ENCODE measurements at places on chromosomes 12 and 14.

DNA sequence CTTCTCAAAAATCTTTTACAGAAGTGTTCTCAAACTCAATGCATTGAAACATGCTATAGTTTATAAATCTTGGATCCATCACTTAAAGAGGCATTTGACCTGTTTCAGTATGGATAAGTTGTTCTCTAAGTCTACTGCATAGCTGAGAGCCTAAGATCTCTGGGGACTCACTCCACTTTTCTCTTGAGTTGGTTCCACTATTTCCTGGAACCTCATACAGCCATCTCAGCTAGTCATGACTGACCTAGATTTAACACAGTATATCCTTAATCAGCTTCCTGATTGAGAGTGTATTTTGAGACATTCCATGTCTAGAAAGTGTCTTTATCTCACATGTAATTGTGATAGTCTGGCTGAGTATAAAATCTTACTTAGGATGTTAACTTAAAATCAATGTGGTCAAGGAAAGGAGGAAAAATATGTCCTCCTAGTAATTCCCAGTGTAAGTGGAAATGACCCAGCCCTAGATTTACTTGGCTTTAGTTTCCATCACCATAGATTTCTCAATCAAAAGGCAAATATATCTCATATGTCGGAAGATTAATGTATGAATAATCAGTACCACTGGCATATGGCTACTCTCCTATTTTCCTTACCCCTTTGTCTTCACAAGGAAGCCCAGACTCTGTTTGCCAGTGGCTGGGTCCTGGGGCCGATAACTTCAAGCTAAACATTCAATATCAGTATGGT is 61.9 kb downstream of the KICS2 start:
- no peak for DNase-seq

GRCh38 chr12:10131111-10131690 is 1.2 kb upstream of the CLEC7A start:
- no peak for DNase-seq

DNA sequence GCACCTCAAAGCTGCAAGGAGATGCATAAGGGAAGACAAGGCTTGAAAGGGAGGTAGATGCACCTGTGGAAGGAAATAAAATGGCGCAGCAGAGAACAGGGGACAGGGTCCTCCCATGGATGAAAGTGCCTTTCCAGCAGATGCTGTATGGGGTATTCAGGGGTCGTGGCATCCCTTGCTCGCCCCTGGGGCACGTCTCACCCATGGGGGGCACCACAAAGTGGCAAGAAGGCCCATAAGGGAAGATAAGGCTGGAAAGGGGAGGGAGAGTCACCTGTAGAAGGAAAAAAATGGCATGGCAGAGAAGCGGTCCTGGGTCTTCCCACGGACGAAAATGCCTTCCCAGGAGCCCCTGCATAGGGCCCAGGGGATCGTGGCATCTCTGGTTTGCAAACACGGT is 265.1 kb downstream of the ALG10 start:
- no peak for DNase-seq

GRCh38 chr12:28574746-28575592 is 384.7 kb downstream of the CCDC91 start:
- DNase-seq = no peak

DNA sequence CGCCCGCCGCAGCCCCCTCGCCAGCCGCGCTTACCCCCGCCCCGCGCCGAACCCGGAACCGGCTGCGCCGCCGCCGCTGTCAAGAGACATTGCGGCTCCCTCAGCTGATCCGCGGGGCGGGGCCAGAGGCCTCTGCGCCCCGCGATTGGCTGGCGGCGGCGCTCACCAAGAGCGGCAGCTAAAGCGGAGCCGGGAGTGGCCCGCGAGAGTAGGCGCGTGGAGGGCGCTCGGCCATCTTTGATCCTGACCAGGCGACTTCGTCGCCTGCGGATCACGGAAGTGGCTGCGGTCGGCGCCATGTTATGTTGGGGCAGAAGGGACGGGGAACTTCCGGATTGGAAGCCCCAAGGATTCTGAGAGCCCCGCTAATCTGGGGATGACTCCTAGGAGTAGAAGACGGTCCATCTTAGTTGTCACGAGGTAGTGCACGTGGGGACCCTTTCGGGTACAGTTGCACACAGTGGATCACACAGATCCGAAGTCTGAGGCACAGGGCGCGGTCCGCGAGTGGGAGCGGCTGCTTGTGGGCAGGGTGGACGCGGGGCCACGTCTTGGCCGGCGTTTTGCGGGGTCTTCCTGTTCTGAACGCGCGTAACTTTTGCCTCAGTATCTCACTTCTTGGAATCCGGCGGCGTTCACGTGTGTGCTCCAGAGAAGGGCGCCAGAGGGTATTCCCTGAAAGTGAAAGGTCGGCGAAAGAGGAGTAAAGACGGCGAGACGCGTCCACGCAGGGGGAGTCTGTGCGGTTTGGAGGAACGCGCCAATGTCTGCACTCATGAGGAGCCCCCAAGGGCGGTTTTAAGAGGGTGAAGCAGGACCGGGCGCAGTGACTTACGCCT is at the start of gene CHFR:
Gene CHFR (minus strand): TSS at position 93 of the 839 bp plus-strand sequence. CDS start 277 bp downstream, outside the sequence.
- peak; percentile 97 for DNase-seq

- DNase-seq = no peak
These were observed 2.3 kb downstream of the RFX4 start for GRCh38 chr12:106585105-106585520.

DNA sequence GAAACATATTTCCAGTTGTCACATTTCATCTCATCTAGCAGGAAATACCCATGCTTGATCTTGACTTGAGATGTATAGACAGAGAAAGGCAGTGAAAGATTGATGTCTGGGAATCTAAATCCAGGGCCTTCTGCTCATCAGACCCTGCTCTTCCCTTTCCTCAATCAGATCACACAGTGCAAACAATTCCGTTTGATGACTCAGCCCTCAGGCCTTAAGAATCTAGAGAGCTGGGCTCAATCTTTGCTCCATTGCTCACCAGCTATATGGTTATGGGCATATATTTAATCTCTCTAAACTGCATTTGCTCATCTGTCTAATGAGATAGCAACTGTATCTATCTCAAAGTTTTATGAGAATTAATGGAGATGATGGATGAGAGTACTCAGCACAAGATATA is 201.8 kb upstream of the CCDC196 start:
- no peak for DNase-seq

DNA sequence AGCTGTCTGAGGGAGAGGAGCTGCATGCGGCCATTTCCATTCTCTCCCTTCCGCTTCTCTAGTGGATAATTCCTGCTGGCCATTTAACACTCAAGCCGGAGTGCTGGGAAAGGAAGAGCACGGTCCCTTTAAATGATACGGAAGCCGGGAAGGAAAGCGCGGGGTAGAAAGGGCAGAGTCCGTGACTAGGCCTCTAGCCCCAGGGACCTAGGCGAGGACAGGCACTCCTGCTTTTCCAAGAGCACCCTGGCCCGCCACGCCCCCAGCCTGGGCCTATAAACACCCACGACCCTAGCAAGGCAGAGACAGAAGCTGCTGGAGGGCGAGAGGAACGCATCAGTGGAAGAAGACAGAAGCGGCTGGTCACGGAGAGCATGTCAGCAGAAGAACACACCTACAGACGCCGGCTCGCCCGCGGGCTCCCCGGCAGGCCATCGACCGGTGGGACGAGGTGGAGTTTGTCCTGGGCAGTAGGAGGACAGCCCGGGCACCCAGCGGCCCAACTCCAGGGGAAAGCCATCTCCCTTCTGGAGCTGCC is 1206.6 kb upstream of the TMEM132C start:
- DNase-seq = no peak

DNA sequence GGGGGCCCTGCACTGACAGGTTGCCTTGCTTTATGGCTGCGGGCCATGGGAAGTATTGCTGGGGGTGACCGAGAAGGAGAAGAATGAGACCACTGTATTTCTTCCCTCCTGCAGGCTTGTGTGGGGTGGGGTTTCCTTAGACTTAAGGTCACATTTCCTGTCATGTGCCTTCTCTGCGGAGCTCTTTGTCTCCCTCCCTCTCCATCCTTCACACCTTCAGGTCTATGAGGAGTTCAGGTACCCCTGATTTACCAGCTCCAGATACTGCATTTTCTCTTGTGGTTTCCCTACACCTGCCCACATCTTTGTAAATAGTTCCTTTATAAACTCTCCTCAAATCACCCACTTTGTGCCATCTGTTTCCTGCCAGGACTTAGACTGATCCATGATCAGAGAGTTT is 3.6 kb downstream of the FNTB start:
- DNase-seq = no peak

GRCh38 chr12:31645924-31646323 is 13.6 kb upstream of the ETFBKMT start:
- no peak for DNase-seq

DNA sequence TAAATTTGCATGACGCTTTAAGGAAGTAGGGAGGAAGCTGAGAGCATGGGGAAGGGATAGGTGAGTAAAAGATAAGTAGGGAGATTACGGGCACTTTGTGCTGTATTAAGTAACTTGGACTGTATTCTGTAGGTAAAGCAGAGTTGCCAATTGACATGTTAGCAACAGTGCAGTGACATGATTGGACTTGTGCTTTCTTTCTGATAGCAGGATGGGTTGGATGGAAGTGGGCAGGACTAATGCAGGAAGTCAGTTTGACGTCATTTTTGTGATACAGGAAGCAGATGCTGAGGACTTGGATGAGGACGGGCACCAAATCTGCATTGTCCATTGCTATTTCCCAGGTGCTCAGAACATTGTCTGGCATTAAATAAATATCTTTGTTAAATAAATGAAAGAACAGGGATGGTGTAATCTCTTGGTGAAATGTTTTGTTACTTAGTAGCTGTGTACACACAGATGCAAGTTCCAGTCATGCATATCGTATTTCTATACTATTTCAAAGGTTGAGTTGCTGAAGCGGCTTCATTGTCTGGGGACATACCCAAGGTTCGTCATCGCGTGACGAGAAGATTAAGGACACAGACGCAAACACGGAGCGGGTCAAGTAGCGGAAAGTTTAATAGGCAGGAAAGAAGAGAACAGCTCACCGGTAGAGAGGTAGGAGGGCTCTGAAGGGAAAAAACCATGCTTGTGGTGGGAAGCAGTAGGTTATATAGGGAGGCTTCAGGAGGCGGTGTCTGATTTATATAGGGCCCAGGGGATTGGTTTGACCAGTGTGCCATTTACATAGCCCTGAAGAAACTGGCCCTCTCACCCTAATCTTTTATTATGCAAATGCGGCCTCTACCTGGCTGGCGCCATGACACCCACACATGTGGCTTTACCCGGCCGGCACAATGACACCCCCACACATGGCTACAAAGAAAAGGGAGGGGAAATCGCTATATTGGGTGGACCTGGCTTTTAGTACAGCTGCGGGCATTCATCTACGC is 30.7 kb downstream of the GUCY2C start:
- no peak for DNase-seq

DNA sequence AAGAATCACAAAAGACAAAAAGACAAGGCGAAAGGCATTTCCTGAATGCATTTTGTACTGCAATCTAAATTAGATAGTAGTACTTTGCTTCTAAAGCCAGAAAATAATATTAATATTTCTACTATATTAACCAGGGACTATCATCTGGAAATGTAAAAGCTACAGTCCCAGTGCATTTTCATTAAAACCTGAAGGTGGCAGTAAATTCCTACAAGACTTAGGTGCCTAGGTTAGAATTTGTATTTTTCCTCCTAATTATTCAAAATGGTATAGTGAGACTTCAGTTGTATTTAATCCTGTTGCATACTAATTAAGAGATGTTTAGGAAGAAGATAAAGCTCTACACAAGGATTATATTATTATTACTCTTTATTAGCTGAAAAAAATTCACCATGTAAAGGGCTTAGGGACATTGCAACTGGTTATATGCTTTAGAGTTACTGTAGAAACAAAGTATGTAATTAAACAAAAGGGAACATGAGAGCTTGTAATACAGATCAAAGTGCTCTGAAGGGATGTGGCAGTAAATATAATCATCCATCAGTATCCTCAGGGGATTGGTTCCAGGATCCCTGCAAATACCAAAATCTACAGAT is 53.6 kb downstream of the BRMS1L start:
- DNase-seq = no peak

DNA sequence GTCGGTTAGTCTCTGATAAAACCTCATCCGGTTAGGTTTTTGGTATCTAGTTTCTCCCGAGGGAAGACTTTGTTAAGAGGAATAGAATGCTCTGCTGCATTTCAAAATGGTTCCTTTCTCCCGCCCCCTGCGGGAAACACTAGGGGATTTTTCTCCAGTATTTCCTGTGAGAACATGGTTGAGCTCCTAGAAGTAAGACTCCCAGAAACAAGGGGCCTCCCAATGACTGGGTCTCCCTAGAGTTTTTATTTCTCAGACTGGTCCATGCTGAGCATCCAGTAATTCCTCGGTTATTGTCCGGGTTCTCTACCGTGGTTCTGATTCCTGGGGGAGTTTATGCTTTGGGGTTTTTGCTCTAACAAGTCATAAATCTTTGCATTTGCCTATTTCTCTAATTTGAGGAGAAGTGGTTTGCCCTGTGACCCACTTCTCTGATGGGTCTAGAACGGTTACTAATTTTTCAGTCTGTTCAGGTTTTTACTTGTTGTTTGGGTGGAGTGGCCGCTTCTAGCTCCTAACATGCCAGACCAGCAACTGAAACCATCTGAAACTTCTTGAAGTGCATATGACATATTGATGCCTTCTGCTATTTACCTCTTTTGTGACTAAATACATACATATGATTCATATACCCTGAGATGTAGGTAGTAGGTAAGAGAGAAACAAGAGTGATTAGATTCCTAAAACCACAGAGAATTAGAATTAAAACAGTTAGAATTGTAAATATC is 25.1 kb downstream of the TESPA1 start:
- no peak for DNase-seq

GRCh38 chr14:70144046-70144445 is 44.7 kb downstream of the SLC8A3 start:
- DNase-seq = no peak

DNA sequence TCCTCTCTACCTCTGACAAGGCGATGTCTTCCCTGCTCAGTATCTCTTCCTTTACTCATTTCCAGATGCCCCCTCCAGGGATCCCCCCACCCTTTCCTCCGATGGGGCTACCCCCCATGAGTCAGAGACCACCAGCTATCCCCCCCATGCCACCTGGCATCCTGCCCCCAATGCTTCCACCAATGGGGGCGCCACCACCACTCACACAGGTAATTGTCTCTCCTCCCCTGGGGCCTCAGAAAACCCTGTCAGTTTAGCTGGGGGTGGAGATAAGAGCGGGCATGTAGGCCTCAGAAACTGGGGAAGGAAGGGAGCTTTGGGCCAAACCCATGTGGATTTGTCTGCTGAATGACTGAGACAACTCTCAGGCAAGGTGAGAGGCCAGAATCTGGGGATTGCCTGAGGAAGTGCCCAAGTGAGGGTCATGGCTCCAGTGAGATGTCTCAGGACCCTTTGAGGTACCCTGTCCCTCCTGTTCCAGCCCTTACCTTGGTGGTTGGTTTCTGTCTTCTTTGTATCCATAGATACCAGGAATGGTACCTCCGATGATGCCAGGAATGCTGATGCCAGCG is 8.1 kb downstream of the PRPF40B start:
- no peak for DNase-seq

DNA sequence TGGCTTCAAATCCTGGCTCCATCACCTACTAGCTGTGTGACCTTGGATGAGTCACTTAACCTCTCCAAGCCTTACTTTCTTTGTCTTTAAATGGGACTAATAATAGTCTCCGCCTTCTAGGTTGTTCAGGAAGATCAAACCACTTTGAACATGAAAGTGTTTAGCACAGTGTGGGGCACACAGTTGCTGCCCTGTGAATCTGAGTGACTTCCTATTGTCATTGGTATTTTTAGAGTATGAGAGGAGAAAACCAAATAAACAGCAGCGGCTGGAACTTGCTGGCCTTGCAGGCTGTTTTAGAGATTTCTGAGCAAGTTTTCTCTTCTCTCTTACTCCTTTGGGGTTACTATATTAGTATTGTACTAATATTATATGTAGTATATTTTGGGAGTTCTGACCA is 120.7 kb upstream of the MYL2 start:
- no peak for DNase-seq
